Endothelial cell of coronary artery (primary cell): ENCODE measurements at places on chromosomes 11 and 22. TPM values are rescaled to one million over a fixed set of nuclear protein-coding genes. Genes with fewer than 3 reads are reported as not detected.

The SIAE gene
- total RNA-seq, result 10.4 and 13.0 TPM in 2 replicates

The ST14 gene
- not detected in 2 replicates for total RNA-seq

The PLEKHA7 gene
- total RNA-seq, result 0.45 and 1.0 TPM in 2 replicates

The OR51B4 gene
- total RNA-seq, result not detected in 2 replicates

The PDE3B gene
- 0.66 and 1.4 TPM in 2 replicates for total RNA-seq

The RAB38 gene
- 2.0 and 2.7 TPM in 2 replicates for total RNA-seq

The RIC8A gene
- 152 and 204 TPM in 2 replicates for total RNA-seq

The B4GALNT4 gene
- total RNA-seq, result 2.5 and 4.6 TPM in 2 replicates
